ENCODE measurements at places on chromosomes 6 and 20.

GRCh38 chr6:116102873-116103272, 2.2 kb downstream of the NT5DC1 start:
- no peak for DNase-seq

- no peak for DNase-seq
Observed at GRCh38 chr6:157258878-157259277, 64.4 kb downstream of the TMEM242 start.

DNA sequence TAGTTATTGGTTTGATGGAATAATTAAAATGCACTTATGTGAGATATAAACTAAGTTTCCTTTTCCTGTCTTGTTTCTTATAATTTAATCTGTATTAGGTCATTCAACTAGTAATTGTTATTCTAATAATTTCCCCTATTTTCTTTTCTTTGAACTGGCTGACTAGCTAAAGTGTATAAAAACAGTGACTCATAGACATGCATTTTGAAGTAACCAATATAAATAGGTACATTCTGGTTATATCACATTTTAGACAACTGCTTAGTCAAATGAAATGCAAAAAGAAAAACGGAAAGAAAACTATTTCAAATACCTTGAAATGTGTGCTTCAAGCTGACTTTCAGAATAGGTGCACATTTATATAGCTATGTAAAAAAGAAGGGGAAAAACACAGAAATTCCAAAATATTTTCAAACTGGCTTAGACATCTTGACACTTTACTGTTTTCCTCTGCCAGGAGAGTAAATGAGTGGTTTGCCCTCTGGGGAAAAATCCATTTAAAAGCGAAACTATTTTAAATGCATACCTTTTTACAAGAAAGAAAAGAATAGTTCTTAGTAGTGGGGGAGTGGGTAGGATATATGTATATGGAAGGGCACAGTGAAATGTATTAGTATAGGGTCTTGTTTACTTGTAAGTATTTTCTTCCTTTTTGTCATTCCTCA, 28.3 kb downstream of the KCNQ5 start:
- no peak for DNase-seq

GRCh38 chr6:11226005-11226404, 6.5 kb downstream of the NEDD9 start:
- no peak for DNase-seq

GRCh38 chr6:46964716-46965519, 43.2 kb upstream of the ADGRF5 start:
- no peak for DNase-seq

DNA sequence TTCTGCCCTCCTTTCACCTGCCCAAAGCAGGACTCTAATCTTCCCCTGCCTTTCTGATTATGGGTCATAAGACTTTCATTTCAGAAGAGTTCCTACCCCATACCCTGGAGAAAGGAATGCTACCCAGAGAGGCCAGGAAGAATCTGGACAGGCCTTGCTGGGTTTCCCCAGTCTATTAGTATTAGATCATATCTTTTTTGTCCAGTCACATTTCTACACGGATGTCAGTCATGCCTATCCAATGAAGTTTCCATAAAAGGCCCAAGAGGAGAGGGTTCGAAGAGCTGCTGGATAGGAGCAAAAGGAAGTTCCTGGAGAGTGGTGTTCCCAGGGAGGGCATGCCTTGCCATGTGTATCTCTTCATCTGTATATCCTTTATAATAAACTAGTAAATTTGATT, 3.2 kb downstream of the POLH start:
- DNase-seq, result no peak

- no peak for DNase-seq
Observed at GRCh38 chr6:170018422-170018935, 267.1 kb downstream of the ERMARD start.

DNA sequence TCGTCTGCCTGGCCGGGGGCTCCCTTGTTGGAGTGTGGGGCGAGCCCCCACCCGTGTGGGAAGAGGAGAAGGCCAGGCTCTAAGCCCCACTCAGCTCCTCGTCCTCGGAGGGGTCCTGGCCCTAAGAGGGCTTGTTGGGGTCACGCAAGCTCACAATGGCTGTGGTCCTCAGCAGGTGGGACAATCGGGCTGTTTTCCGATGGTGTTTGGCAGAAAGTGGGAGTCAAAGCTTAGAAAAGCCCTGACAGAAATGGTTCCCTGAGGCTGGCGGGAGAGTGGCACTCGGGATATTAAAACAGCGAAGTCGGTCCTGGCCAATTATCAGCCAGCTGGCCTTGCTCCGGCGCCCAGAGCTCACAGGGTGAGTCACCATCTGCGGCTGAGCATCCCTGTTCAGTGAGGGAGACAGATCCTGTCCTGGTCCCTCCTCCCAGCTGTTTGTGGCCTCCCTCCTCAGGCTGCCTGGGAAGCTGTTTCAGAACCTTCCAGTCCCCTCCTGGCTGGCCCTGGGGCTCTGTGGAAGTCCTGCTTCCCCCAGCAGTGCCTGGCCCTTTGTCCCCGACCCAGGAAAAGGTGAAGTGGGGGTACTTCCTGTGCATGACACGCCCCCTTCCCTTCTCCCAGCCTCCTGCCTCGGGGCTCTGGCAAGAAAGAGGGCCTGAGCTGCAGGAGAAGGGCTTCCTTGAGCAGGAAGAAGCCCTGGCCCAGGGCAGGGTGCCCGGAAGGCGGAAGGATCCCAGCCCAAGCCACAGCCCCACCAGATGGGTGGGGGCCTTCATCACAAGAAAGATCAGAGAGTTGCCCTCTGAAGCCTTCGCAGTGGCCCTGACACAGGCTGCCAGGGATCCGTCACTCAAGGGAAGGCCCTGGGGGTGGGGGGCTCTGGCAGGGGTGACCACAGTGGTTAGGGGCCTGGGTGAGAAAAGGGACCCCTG, 53.6 kb upstream of the BHLHE23 start:
- peak; percentile 81 for DNase-seq

DNA sequence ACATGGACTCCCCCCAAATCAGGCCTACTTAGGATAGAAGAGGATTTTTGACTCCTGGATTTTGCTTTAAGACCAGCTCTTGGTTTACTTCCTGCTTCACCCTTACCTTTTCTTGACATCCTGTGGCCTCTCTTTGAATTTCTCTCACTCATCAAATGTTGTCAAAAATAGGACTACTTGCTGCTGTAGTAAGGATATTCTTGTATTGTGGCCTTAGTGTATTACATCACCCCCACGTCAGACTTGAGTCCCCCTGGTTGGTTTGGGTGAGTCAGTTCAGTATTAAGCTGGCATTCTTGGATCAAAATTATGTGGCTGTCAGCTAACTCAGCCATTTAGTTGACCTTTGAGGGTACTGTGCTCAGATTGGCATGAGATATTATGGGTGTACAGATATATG, 1.1 kb downstream of the TPX2 start:
- DNase-seq, result no peak

DNA sequence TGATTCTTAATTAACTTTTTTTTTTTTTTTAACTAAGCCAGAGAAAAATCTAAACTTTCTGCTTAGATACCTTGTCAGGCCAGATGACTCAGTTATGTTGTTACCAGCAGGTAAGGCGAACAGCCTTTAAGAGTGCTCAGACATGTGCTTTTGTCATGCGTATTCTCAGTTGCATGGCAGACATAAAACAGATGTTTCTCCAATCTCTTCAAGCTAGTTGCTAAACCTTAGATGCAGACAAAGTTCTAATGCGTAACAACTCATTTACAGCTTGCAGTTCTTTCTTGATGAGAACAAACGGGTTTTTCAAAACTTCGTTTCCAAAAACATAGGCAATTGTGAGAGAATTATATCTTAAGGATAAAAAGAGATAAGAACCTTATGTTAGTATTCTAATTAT, 49.6 kb upstream of the GFRAL start:
- no peak for DNase-seq

DNA sequence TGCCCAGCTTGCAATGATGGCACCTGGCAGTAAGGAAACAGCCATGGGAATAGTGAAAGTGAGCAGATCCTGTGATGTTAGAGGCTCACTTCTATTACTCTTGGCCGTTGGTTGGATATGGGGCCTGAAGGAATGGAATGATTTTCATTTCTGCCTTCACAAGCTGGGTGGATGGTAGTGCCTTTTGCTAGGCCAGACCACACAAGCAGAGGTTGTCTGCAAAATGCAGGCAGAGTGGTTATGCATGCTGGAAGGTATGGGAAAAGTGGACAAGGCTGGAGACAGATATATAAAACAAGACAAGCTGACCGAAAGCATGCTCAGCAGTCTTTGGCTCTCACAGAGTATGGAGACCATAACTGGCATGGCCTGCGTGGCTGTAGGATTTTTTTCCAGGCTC, 50.7 kb upstream of the ERVFRD-1 start:
- no peak for DNase-seq

DNA sequence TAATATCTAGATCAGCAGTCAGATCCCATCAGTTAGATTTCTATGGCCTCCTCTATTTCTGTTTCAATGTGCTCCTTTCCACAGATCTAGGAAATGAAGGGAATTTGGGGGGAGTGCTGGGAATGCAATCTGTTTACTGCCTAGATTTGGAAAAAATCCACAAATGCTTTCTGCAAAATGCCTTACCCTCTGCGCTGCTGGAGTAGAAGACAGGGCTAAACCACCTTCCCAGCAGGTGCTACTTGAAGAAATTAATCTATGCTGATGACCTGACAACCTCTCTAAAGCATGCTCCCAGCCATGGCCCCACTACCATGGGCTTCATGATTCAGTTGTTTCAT, 46.2 kb downstream of the LY86 start:
- no peak for DNase-seq

GRCh38 chr20:54573838-54574237, 98.4 kb downstream of the DOK5 start:
- no peak for DNase-seq

DNA sequence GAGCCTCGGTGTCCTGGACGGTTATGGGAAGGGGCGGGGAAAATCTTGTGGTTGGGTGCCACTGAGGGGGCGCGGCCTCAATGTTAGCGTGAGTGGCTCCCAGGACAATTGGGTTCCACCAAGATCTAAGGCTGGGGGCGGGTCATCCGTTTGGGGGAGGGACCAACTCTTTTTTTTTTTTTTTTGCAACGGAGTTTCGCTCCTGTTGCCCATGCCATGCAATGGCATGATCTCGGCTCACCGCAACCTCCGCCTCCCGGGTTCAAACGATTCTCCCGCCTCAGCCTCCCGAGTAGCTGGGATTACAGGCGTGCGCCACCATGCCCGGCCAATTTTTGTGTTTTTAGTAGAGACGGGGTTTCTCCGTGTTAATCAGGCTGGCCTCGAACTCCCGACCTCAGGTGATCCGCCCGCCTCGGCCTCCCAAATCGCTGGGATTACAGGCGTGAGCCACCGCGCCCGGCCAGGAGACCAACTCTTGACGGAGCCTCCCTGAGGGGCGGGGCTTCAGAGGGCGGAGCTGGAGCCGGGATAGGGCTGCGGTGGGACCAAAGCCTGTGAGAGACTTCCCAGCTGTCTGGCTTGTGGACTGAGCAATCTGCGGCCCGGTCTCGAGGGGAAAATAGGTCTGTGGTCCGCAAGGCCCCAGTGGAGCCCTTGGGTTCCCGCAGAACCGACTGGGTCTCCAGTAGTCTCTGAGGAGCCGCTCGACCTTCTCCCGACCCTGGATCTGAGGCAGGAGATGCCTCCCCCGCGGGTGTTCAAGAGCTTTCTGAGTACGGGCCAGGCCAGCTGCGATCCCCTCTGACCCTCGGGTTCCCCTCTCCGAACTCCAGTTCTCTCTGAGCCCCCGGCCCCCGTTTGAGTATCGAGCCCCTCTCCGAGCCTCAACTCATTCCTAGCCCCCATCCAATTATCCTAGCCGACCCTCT, 1.1 kb downstream of the SPAG4 start:
- peak; percentile 86 for DNase-seq

DNA sequence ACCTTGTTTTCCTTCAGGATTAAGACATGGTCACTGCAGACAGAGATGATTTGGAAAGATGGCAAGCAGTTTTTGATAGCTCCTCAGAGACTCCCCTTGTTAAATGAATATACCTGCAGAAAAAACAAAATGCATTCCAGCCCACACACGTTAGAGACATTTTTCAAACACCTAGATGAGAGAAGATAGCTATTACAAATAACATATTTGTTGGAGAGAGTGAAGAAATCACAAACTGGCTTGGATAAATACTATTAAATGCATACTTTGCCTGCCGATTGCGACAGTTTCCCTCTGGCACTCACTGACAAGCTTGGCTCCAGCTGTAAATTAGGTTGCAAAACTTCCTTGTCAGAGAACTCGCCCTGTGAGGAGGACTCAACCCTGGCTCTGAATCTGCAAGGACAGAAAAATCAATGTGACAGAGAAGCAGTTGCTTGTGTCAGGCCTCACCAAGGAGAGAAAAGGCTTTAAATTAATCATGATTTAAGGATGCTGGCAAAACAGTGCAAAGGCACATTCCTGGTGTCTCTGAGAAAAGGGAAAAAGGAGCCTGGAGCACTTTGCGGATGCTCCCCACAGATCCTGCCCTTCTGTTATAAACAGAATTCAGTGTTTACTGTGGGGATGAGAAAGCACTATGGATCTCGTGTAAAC, 423.7 kb upstream of the MARCKS start:
- no peak for DNase-seq

DNA sequence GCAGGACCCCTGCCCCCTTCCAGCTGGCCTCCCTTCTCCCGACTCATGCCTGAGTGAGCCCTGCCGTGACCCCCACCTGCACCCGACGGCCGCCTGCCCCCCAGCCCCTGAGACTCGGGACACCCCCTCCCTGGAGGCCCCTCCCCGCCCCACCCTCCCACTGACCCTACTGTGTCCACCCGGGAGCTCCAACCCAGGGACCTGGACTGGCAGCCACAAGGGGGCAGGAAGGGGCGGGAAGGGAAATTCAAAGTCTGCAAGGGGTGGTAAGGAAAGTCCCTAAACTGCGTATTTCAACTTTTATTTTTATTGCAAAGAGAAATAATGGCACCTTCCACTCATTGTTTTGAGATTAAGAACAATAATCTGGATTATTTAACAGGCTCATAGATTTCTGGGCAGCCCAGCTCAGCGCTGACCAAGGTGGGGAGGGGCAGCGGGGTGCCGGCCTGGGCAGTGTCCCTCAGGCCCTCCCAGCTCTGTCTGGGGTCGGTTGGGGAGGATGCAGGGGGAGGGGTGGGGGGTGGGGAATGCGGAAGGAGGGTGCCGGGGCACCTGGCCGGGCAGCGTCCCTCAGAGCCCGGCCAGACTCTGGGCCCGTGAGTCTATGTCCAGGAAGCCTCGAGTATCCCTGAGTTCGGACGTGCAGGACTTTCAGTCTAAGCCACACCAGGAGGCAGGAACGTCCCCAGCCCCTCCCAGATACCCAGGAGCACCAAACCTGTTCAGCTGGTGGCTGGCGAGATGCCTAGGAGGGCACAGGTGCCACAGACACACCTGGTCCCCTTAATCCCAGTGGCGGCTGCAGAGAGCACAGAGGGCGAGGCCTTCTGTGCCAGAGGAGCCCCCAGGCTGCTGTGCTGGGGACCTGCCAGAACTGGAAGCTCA, 1.3 kb upstream of the PTK6 start:
- DNase-seq, result peak; percentile 94
